Suprapubic skin (tissue), 4 donors: ENCODE measurements at places on chromosomes 7 and 10. TPM values are rescaled to one million over a fixed set of nuclear protein-coding genes. Genes with fewer than 3 reads are reported as not detected.
A peak's percentile ranks its signal among the peaks of the same experiment; 100 is the strongest.

The C10orf143 gene
- 4.9 TPM for total RNA-seq

The SMO gene
- 19.0 TPM for total RNA-seq

The ACSM6 gene
- 5.5 TPM for total RNA-seq

The AQP1 gene
- 139 TPM for total RNA-seq

The TUBAL3 gene
- 0.36 TPM for total RNA-seq

The GPR37 gene
- total RNA-seq = 3.1 TPM

The PYROXD2 gene
- total RNA-seq = 4.8 TPM

The GPR26 gene
- not detected for total RNA-seq

The NPTX2 gene
- total RNA-seq = 13.7 TPM

The TLL2 gene
- total RNA-seq = not detected

The HSPA14 gene
- 8.1 TPM for total RNA-seq

The SLC13A1 gene
- total RNA-seq = not detected

The GNGT1 gene
- total RNA-seq = not detected

The ATOH7 gene
- not detected for total RNA-seq

The FOXI2 gene
- total RNA-seq = not detected

The RADIL gene
- 4.9 TPM for total RNA-seq

- DNase-seq = no peak
Observed at GRCh38 chr7:74176555-74176954, 2.4 kb downstream of the EIF4H start.

GRCh38 chr10:101651336-101651735, 43.6 kb downstream of the FBXW4 start:
- no peak for DNase-seq

DNA sequence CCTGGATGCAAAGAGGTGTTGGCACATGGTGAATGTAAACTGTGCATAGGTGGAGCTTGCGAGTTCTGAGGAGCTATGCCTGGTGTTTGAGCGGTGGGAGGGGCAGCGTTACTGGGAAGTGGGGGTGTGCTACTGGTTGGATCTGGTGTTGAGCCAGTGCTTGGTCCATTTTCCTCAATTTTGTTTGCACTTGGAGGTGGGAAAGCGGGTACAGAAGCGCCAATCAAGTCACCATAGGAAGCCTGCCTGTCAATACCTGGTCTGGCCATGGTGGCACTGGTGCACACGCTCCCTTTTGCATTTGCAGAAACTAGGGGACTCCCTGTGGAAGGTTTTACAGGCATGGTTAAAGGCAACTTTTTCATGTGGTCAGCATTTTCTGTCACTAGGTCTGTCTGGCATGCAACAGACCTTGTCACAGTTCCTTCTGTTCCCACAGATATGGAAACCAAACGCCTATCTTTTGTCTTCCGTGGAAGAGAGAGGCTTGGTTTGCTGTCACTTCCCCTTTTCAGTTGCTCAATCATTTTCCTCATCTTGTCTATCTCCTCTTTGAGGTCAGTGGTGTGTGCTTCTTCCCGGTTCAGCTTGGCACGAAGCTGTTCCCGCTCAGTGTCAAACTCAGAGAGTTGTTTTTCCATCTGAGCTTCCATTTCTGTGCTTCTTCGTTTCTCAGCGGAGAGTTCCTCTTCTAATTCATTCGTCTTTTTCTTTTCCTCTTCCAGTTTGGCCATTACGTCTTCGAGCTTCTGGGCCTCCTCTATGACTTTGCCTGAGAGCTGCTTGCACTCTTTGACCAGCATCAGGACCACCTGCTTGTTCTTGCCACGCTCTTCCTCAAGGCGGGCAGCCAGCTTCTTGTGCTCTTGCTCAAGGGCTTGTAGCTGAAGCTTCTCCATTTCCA, 81.1 kb downstream of the CTTNBP2 start:
- DNase-seq = no peak

GRCh38 chr7:153381275-153382040, 621.9 kb downstream of the ACTR3B start:
- no peak for DNase-seq

DNA sequence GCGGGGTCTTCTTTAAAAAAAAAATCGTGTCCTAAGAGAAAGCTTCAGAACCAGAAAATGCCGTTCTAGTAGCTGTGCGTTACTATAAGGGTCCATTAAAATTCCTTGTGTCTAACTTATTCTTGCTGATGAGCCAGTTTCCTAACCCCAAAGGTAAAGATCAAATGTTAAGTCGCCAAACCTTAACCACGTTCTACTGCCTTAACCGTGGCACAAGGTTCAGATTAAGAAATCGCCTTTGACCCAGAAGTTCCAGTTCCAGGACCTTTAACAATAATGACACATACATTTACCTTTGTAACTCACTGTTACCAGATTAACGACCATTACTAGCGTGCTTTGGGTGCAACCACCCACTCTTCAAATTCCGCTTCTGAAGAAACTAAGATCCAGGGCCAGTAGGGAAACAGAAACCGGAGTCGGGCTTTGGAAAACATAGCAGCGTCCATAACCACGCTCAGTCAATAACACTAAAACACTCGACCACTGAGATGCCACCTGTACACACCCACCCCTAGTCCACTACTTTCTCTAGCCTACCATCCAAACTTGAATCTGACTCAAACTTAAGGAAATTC, 620 bp downstream of the BET1 start:
- DNase-seq = no peak

DNA sequence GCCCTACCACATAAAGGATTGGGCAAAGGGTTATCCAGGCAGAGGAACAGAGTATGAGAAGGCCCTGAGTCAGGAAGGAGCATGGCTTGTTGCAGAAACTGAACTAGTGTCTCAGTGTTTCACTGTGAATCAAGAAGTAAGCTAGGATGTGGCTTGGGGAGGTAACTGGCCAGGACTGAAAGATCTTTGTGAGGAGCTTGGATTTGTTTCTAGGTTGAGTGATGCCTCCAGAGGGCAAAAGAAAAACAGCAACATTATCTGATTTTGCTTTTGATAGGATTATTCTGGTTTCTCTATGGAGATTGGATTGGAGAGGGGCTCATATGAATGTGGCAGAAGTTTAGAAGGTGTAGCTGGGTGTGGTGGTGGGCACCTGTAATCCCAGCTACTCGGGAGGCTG, 137.9 kb upstream of the HDAC9 start:
- DNase-seq = no peak

DNA sequence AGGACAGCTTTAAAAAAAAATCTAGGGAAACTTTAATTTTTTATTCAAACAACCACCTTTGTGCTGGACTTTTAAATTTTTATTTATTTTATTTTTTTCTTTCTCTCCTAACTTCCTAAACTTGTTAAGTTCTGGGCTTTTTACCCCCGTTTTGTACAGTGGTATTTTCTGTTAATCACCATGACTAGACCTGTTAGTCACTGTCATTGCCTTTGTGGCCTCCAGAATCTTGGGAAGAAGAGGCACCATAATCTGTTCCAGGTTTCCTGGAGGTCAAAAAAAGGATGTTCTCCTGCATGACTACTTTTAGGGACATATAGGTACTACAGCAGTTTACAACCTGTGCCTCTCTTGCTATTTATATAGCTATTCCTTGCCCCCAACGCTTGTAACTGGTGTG, 31.1 kb upstream of the DDX50 start:
- no peak for DNase-seq

GRCh38 chr10:62085404-62085803, 183.2 kb downstream of the RTKN2 start:
- no peak for DNase-seq

DNA sequence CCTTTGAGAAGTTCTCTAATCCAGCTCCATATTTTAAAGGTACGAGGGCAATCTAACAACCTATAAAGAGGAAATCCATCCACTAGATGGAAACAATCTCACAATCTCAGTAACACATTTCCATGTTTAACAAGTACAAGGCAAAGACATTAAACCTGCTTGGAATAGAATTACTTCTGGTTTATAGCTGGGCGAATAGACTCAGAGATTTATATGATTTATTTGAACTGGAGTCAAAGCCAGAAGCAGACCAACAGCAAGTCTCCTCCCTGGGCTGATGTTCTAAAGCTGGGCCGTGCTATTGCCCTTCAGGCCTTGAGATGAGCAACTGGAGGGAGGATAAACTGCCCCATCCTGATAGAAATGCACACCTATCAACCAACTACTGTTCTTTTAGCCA, 25.3 kb downstream of the SLC26A3 start:
- no peak for DNase-seq

DNA sequence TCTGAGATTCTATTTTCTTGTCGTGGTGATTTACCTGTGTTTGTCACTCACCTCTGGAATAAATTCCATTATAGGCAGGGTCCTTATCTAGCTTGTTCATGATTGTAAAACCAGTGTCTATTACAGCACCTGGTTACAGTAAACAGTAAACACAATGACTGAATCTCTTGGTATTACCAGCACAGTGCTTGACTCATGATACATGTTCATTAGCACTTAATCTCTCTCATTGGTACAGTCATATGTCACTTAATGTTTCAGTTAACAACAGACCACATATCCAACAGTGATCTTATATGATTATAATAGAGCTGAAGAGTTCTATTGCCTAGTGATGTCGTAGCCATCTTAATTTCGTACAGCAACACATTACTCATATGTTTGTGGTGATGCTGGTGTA, 1.6 kb upstream of the TASOR2 start:
- no peak for DNase-seq

DNA sequence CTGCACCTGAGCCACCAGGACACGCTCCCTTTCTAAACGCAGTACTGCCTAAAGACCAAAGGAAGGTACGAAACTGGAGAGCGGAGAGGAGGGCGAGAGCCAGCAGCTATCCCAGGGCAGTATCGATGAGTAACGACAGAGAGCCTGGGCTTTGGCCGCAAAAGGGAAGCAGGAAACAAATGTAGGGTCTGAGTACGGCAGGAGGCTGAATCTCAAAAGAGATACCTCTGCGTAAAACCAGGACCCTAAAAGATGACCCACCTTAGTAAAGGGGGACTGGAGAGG, 20.4 kb downstream of the PARP12 start:
- no peak for DNase-seq

DNA sequence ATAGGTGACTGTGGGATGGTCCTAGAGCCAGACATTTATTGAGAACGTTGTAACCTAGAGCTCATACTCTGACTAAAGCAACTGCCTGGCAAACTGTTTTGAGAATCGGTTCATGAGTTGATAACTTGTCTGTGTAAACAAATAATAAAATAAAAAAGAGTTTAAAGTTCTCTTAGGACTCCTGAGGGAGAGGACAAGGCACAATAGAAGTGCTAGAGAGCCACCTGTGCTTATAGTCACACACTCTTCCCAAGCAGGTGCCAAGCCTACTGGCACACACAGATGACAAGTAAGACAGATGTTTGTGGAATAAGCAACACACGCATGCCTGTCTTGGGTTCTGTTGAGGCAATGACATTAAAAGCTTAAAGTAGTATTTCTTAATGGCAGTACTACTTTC, 7.9 kb downstream of the EDRF1 start:
- DNase-seq = no peak

- no peak for DNase-seq
Observed at GRCh38 chr7:47725031-47725780, 143.3 kb upstream of the TNS3 start.

GRCh38 chr7:30180718-30181117, 45.9 kb downstream of the MTURN start:
- DNase-seq = no peak

- no peak for DNase-seq
Observed at GRCh38 chr7:140213684-140214074, 36.9 kb upstream of the KDM7A start.

- no peak for DNase-seq
Observed at GRCh38 chr7:120949393-120949911, 1.1 kb upstream of the ING3 start.

- DNase-seq = no peak
Observed at GRCh38 chr10:6020826-6021225, 41.3 kb downstream of the IL2RA start.

- DNase-seq = no peak
Observed at GRCh38 chr7:116447436-116447835, 52.1 kb upstream of the CAV2 start.

DNA sequence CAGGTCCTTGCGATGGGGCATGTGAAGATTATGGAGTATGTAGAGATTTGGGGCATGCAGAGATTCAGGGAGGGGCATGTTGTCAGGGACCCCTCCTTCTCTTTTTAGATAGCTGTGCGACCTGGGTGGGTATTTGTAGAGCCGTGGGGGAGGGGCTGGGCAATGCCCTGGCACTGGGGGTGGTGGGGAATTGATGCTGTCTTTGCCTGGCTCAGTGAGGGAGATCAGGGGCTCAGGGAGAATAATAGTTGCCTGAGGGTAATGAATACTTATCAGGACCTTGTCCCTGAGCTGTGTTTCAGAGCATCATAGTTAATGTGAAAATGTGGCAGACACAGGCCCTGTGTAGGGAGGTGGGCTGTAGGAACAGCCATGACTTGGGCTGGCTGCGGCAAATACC, 3.5 kb downstream of the RAMP3 start:
- DNase-seq = no peak

GRCh38 chr10:649798-650440, 39.5 kb downstream of the DIP2C start:
- no peak for DNase-seq

DNA sequence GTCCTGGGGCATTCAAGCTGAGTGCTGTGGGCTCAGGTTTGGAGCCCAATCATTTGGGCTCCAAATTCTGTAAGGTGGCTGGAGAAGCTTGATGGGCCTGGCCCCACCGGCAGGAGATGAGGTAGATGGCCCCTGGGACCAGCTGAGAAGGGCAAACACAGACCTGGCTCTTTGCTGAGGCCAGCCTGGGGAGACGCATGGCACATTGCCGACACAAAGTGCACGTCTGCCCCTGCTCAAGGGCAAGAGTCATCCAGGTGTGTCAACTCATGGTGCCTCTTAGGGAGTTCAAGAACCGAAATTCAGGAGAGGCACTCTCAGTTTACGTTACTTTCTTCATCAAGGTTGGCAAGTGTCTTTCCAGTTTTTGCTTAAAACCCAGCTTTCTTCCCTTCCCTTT, 227.5 kb downstream of the LRMDA start:
- no peak for DNase-seq

DNA sequence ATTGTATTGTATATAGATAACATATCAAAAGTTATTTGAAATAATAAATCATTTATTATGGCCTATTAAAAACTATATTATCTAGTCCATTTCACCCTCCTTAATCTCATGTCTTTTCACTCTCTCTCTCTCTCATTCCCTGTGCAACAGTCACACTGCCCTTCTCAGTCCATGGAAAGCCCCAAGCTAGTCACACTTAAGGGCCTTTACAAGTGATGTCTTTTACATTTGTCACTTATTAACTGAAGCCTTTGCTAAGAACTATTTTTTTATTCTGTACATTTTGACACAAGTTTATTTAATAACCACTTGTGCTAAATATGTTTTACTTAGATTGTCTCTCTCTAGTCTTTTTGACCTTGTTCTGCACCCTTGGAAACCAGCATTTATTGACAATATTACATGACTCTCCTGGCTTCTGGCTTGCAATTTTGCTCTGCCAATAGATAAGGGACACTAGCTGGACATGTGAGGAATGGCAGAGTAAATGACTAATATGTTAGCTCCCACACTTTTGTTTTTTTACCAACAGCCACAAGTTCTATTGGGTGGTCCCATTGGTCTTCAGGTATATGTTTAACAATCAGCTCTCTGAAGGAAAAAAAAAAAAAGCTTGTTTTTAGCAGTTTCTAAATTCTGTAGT, 706.8 kb upstream of the POT1 start:
- DNase-seq = no peak

- peak; percentile 71 for DNase-seq
Observed at GRCh38 chr7:39631736-39632308, 8.4 kb downstream of the RALA start.
